ENCODE measurements at places on chromosomes 4 and X. TPM values are rescaled to one million over a fixed set of nuclear protein-coding genes. Genes with fewer than 3 reads are reported as not detected.

GRCh38 chr4:63460075-63460474 lies 949.2 kb downstream of the TECRL start:
- no peak for DNase-seq

The GALNTL6 gene
- total RNA-seq = not detected

GRCh38 chr4:64781737-64782326 lies 372.6 kb upstream of the TECRL start:
- DNase-seq = peak; percentile 21

- DNase-seq = no peak
Measured at GRCh38 chrX:38940547-38940946, 139.3 kb downstream of the MID1IP1 start.

GRCh38 chrX:57156397-57157049 lies 19.3 kb upstream of the SPIN2A start:
- DNase-seq = peak; percentile 14

- DNase-seq = no peak
Measured at GRCh38 chrX:150507251-150507856, 61.1 kb upstream of the MTM1 start.

GRCh38 chr4:38400946-38401345 lies 263.1 kb upstream of the KLF3 start:
- DNase-seq = no peak

DNA sequence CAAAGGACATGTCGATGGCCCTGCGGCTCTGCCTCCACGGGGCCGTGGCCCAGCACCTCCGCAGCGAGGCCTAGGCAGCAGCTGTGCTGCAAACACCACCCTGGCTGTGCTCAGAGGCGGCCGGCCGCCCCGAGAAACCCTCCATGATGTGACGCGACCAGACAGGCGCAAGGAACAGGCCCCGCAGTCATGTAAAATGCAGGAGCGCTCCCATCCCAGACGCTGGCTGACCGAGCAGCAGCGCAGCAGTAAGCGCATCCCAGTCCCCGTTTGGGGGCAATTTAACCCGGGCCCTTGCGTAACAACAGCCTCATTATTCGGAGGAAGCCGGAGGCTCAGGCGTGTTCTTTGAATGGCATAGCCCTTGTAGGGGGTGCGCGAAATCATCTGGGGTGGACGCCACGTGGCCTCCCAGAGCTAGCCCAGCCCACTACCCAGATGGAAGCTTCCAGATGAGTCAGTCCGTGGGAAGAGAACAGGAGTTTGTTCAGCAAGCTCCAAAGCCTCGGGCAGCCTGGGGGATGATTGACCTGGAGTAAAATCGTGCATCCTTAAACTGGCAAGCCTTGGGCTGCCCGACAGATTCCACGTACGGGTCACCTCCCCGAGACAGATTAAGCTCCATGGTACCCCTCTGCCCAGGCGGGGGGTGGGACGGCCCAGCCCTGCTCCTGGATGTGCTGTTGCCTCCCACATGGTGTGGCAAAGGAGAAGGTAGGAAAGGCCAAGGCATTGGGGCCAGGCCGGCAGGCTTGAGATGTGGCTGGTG lies 124.0 kb downstream of the HMX1 start:
- DNase-seq = no peak

- peak; percentile 18 for DNase-seq
Measured at GRCh38 chrX:31099536-31100090, 27.8 kb upstream of the FTHL17 start.

DNA sequence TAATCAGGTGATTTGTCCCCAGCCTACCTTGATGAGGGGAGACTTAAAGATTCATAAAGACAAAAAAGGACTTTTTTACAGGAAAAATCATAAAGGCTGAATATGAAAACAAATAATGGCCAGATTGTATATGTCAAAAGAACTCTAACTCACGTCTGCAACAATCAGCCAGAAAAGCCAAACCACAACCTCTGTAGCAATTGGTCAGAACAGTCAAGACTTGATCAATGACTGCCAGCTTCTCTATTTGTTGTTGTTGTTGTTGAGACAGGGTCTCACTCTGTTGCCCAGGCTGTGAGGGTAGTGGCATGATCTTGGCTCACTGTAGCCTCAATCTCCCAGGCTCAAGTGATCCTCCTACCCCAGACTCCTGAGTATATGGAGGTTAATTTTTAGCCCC lies 35.9 kb upstream of the PPA2 start:
- DNase-seq = no peak

DNA sequence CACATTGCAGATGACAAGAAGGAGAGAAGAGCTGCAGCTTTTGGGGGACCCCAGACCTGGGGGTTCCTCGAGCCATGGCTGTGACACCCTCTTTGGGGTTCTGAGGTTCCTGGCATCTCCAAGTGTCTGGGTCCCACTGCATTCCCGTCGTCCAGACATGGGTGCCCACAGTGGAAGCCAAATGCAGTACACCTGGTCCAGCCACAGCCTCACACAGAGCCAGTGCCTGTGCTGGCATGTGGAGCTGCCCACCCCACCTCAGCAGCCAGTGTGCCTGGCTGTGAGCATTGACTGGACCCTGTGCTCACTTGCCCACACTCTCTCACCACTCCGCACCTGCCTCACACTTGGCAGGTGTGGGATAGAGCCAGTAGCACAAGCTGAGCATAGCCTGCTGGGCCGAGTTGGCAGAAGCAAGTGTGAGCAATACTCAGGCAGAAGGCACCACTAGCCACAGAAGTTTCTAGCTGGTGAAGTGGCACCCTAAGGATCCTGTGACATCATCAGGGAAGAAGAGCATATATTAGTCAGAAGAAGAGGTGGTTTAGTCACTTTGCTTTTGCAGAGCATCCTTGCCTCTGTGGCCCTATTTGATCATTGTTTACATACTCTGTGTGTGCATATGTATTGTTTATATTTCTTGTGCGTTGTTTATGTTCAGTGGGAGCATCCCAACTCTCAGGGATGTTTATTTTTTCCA lies 65.0 kb upstream of the MAGEB2 start:
- peak; percentile 76 for DNase-seq

- no peak for DNase-seq
Measured at GRCh38 chr4:170446782-170447181, 357.0 kb upstream of the AADAT start.

DNA sequence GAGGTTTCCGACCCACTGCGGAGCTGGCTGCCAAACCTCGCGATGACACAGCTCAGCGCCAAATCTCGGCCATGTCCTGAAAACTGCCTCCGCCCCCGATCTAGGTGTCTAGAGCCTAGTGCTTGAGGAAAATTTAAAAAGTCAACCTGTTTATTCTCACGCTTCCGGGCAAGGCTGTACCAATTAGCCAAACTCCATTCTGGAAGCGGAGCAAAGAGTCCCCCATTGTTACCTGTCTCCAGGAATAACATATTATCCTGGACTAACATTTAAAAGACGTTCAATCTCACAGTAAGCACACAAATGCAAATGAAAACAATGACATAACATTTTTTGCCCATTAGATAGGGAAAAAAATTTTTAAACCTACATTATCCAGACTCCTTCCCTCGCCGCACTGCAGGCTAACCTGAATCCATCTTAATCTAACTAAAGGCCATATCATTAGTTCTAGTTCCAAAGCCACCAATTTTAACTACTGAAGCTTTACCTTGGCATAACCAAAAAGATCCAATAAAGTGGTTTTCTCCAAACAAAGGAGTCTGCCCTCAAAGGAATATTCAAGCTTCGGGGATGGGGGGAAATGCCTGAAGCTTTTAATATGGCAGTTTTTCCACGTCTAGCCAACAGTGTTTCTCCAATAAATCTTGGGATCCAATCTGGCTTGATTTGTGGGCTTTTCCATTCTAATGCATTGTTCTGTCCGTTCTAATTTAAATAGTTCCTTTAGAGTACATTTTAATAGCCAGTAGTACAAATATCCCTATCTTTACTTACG lies 1.9 kb downstream of the HUWE1 start:
- peak; percentile 4 for DNase-seq

DNA sequence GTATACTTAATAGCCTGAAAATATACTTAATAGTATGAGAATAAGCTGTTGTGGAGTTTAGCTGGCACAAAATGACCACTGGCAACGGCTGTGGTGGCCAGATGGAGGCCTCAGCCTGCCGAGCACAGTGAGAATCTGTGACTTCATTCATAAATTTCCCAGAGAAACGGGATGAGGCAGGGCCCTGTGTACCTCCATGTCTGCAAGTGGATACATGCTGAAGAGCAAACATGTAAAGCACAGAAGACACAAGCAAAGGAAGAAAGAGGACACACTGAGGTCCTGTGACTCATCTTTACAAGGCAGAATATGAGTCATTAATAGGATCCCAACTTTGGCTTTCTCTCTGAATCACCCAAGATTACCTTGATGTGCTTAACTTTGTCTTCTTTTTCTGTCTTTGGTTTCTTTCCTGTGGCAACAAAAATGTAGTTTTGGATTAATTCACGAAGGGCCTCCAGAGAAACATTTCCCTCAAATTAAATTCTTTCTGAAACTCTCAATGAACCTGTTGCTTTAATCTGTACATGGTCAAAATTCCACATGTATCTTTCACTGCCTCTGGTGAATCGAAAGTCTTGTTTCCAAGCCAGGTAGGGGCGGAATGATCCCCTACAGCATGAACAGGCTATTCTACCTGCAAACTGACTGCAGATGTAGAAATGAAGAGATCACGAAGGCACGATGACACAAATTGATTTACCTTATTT lies 56.4 kb downstream of the IRF2 start:
- DNase-seq = peak; percentile 91

The SETD7 gene
- 23.3 TPM for total RNA-seq

DNA sequence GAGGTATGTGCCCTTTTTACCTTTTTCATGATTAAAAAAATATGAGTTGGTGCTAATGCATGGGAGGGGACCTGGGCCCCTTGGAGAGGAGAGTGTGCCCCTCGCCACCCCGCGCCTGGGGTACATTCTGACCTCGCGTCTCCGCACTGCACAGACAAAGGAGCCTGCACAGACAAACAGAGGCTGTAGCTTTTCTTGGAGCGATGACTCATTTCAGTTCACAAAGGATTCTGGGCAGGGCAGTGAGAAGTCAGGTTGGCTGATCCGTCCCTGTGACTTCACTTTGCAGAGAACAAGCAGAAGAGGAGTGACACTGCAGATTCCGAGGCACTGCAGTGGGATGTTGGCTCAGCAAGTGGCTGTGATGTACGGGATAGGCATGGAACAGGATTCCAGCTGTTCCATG lies 82.9 kb downstream of the STOX2 start:
- peak; percentile 1 for DNase-seq

DNA sequence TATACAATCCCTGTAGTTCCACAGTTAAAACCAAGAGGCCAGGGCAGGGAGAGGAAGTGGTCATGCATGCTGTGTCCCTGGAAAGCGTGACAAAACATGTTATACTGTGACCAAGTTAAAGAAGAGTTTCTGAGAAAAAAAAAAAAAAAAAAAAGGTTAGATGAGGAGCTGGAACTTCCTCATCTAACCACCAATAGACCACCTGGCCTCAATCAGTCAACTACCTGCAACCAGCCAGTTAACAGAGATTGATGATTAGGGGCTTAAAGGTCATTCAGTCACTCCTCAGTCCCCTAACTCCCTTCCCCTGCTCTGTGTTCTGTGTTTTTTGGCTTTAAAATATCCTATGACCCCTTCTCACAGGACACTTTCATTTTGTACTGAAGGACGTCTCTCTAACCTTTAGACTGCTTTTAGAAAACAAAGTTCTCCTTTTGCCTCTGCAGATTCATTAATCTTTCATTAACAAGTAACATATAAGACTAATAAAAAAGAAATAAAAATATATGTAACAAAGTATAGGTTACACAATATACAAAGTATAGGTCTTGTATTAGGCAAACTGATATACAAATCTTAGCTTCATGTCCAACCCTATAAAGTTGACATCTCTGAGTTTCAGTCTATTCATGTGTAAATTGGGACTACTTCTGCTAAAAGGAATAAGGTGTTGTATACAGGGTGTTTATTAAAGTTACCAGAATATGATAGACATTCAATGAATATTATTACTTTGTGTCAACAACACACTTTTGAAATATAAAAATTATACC lies 179.1 kb upstream of the NDST4 start:
- no peak for DNase-seq

- no peak for DNase-seq
Measured at GRCh38 chr4:159508917-159509500, 406.1 kb downstream of the RAPGEF2 start.

GRCh38 chr4:26088433-26088928 lies 174.5 kb downstream of the SMIM20 start:
- DNase-seq = peak; percentile 84

DNA sequence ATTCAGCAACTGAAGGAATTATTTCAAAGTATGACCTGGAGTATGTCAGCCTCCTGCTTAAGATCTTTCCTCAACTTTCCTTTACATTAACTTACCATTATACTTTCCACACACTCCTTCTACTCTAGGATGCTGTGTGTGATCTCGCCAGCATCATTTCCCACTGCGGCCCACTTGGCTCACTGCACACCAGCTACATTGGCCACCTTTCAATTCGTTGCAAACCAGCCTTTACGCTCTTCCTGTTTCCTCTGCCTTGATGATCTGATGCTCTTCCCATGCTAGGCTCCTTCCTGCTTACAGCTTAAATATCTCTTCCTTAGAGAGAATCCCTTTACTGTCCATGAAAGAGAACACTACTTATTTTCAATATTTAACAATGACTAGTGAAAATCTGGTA lies 95.1 kb downstream of the GPM6A start:
- DNase-seq = no peak

GRCh38 chr4:90715242-90715641 lies 588.0 kb downstream of the CCSER1 start:
- DNase-seq = no peak

The ARFIP1 gene
- 39.7 TPM for total RNA-seq

DNA sequence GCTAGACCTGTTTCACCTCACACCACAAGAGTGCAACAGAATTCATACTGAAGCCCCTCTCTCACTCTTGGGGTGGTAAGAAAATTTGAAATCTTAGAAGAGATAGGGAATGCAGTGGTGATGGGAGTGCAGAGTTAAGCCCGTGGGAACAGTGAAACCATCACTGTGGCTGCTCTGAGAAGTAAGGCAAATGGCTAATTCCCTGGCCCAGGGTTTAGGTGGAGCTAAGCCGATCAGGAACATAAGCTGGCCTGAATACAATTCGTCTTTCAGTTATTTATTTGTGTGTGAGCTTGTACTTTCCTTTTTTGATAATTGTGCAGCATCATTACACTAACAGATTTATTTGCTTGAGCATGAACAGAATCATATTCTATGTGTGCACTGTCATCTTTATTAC lies 1070.6 kb downstream of the STPG2 start:
- no peak for DNase-seq

The TMEM156 gene
- 0.12 TPM for total RNA-seq

- DNase-seq = no peak
Measured at GRCh38 chr4:125505621-125506020, 190.9 kb downstream of the FAT4 start.

The ATP1B4 gene
- total RNA-seq = not detected

DNA sequence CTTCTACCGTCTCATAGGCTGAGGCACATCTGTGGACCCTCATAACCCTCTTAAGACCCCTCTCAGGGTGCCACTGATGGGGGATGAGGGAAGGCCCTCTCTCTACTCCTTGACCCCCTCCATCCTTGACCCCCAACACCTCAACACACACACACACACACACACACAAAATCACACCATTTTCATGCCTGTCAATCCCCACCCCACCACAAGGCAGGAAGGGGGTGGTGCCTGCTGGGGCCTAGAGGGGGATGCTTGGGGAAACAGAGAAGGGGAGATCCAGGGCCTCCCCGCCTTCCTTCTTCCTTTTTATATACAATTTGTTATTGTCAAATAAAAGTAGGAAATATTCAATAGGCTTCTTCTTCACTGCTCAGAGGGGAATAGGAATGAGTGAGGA lies 1.2 kb upstream of the EBP start:
- DNase-seq = no peak

GRCh38 chr4:153450544-153450917 lies 15.6 kb upstream of the TMEM131L start:
- DNase-seq = no peak

The NPFFR2 gene
- total RNA-seq = not detected

Data from RPMI7951 (cell line).